KBM-7 (cell line): ENCODE measurements at places on chromosomes 5 and 9.
A peak's percentile ranks its signal among the peaks of the same experiment; 100 is the strongest.

- no peak for DNase-seq
Observed at GRCh38 chr9:134321946-134322741, 4.1 kb upstream of the RXRA start.

- peak; percentile 12 for DNase-seq
Observed at GRCh38 chr5:72108202-72109061, 1.2 kb downstream of the MAP1B start.

DNA sequence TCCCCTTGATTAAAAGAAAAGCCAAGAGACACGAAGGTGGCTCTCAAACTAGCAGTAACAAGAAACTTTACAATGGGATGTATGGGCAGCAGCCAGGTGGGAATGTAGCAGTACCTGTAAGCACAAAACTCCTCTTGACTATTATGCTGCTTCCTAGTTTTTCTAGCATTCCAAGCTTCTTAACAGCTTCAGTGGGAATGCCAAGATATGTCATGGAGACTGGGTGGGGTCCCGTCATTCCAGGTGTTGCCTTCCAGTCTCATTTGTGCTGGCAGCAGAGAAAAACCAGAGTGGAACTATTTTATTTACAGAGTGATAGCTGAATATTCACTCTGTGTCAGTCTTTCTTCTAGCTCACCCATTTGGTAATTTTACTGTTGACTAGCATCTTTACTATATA, 236.6 kb downstream of the ARL15 start:
- DNase-seq = no peak

GRCh38 chr5:109163336-109163735, 246.4 kb downstream of the PJA2 start:
- DNase-seq = no peak

GRCh38 chr5:53965459-53965858, 344.9 kb downstream of the ARL15 start:
- DNase-seq = no peak

DNA sequence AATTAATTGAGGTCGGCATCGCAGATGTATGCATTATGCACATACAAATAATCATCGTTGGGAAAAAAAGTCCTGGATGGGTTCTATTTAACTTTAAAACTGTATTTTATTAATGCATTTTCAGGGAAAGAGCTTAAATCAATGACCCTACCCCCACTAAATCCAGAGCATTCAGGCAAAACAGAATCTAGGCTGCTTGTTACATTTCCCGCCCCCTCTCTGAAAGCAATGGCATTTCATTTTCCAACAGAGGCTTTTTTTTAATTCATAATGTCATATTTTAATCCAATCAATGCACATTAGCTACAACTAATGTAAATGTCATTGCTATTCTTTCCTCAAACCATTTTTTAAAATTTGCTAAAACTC, 117.4 kb upstream of the GRIA1 start:
- no peak for DNase-seq

- DNase-seq = no peak
Observed at GRCh38 chr9:94097788-94098414, 13.6 kb downstream of the PTPDC1 start.

- DNase-seq = no peak
Observed at GRCh38 chr5:169037466-169037865, 263.5 kb downstream of the SLIT3 start.

DNA sequence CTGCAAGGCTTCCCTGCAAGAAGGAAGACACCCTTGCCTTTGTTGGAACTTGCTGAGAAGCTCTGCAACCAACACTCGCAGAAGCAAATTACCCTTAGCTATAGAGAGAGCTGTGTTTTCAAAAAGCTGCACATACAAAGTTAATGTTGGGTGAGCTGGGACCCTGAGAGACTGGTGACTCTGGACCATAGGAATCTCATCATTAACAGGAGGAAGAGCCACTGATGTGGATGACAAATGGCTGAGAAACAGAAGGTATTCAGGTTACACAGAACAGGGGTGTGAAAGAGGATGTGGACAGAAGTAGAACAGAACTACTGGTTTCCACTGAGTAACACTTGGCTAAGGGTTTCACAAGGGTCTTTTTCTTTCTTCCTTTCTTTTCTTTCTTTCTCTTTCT, 493.5 kb downstream of the IRX1 start:
- DNase-seq = no peak

DNA sequence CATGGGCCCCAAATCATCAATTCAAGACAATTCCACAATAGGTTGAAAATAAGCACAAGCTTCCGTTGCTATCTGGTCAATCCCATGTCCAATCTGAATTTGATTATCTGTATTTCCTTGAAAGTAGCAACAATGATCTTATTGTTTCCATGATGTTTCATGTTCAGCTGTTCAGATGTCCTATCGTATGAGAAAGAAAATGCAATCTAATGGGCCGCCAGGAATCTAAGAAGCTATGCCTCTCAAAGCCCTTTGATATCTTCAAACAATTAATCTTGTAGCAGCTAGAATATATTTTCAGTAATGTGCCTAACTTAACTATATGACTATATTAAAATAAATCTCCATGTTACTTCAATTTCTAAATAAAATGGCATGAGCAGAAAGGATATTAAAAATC, 32.1 kb upstream of the ALDOB start:
- no peak for DNase-seq

DNA sequence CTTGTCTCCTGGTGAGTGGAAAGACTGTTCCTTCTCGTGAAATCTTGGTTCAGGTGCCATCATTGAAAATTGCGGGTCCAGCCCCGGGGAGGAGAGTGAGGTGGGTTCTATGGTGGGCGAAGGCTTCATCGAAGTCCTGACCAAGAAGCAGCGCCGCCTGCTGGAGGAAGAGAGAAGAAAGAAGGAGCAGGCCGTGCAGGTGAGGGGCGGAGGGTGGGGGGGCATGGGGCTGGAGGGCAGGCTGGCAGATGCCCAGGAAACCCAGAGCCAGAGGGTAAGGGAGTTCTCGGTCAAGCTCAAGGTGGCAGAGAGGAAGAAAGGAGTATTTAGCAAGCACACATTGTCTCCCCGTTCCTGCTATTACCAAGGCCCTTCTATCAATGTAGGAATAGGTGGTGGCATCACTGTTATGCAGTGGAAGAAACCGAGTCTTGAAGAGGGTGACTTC, 24.3 kb upstream of the POMT1 start:
- DNase-seq = peak; percentile 42

GRCh38 chr9:69719983-69720382, 39.8 kb downstream of the PTAR1 start:
- DNase-seq = no peak

- DNase-seq = no peak
Observed at GRCh38 chr9:132200706-132201105, 38.8 kb downstream of the NTNG2 start.

DNA sequence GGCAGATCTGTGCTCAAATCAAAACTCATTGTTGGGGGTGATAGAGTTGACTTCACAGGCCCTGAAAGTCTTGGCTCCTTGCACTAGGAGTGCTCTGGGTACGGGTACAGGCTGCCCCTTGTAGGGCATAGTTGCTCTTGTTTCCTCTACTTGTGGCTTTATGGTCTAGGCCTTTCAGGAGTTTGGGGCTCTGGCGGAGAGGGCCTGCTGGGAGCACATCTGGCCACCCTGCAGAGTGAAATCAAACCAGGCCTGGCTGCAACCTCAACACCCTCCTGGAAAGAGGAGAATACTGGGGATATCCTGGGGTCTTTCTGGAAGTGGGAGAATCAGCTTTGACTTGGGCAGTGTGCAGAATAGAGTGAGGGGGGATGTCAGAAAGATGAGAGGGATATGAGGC, 1.5 kb downstream of the TGFBI start:
- no peak for DNase-seq

DNA sequence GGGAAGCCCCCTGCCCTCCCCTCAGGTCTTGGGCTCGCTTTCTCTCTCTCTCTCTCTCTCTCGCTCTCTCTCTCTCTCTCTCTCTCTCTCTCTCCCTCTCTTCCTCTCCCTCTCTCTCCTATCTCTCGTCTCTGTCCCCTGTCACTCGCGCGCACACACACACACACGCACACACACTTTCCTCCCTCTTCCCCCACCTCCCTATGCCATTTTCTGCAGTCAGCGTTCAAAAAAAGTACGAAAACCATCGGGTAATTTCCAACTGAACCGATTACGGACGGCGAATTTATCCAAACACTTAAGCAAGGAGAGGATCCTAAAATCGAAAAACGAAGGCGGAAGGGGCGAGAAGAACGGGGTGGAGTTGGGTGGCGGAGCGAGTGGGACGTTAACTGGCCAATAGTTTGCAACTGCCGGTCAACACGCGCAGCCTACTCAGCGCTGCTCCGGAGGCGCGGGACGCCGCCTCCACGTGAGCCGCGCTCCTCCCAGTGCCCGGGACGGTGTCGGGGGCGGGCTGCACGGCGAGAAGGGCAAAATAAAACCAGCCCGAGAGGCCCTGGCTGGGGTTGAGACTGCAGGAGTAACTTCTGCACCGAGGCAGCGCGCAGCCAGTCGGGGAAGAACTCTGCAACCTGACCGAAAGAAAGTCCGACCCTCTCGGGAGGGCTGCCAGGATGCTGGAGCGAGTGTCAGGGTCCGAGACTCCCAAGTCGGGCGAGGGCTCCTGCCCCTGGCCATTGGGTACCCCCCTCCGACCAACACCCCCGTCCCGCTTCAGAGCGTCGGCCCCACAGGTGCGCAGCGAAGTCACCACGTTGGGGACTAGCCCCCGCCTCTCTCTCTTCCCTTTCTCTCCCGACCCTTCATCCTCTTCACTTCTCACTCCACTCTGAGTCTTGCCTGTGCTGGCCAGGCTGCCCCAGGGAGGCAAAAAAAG, 24.9 kb upstream of the ELAVL2 start:
- no peak for DNase-seq

DNA sequence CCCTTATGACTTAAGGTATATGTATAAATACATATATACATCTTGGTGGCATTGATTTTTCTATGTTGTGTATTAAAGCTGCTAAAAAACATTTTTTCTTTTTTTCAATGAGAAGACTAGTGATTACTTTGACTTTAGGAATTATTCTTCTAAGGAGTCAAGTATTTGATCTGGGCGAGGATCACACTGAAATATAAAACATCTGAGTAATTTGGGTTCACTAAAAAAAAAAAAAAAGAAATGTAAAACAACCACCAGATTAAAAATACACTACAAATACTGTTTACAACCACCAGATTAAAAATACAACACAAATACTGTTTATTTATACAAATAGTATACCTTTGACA, 9.0 kb downstream of the UBAP1 start:
- no peak for DNase-seq

DNA sequence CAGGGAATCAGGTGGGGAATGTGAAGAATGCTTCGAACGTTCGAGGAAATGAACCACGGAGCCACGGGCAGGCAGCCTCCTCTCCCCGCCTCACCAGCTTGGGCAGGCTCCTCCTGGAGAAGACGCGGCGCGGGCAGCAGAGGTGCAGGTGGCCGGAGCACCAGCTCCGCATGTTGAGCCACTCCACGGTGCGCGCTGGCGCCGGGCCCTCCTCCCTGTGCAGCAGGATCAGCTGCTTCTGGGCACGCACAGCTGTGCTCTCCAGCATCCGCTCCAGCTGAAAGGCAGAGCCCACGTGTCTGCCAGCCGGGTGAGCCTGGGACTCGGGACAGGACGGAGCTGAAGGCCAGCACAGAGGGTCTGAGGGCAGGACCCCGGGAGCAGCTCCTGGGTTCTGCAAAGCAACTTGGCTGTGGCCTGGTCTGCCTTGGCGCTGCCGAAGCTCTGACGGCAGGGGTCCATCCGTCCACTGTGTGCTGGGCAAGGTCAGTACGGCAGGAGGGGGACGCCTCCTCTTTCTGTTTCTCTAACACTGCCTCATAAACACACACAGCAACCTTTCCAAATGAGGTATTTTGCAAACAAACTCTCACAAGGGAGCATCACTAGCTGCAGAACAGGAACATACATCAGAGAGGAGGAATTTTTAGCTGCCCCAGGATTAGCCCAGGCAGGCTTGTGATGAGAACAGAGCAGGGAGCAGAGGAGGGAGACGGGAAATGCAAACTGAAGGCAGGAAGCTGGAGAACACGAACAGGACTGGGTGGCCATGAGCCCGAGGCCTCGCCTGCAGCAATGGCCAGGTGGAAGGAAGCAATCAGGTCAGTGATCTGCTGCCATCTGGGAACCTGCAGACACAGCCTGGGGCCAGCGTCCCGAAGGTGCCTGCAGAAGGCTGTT, 20.1 kb upstream of the NSMF start:
- DNase-seq = no peak

- peak; percentile 81 for DNase-seq
Observed at GRCh38 chr9:90795871-90796317, 5.7 kb upstream of the SYK start.

GRCh38 chr9:136387217-136387616, 12.8 kb downstream of the SNAPC4 start:
- no peak for DNase-seq

- no peak for DNase-seq
Observed at GRCh38 chr5:119752921-119753886, 123.8 kb downstream of the FAM170A start.
